ENCODE measurements at places on chromosomes 7 and 10.

DNA sequence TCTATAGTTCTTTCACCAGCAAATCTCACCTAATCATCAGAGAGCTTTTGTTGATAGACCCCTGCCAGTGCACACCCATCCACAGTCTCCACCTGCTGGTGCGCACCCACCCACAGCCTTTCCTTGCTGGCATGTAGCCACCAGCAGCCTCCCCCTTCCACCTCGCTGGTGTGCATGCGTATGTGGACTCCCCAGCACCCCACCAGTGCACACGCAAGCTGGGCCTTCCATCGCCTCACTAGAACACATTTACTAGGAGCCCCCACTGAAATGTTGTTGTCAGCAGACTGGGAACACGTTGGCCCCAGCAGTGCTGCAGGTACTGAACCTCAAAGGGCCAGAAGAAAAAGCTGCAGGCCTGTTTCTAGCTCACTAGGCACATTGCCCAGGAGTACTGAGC lies 104.9 kb upstream of the ZWINT start:
- DNase-seq, result no peak

- DNase-seq, result no peak
These were observed 90.4 kb downstream of the TAF3 start for GRCh38 chr10:7908541-7909210.

DNA sequence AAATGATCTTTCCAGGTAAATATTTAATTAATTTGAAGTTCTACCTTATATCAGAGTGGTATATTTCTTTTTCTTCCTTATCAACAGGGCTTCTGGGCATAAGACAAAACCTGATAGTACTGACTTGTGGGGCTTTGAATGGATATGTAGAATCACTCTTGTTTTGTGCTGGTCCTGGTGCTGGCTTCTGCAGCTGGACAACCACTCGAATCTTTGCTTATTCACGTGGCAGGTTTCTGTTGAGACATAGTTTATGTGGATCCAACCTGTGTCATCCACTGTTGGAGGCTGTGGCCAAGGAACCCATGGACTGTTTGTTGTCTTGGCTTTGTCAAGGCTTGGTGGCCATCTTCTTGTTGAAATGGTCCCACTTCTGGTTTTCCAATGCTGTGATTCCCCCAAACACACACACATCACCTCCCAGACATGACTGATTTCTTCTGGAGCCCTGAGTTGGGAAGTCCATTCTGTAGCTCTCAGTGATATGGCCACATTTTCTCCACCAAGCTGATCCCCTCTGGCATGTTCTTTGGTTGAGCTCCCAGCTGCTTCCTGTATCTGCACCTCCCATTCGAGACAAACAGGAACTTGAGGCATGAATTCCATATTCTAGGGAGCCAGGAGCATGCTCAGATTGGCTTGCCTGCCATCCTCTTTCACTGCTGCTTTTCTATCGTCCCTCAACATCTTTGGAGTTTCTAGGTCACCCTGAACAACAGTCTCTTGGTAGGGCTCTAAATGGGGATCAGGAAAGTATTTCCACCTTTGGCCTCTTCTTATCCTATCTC lies 19.5 kb downstream of the TAS2R41 start:
- no peak for DNase-seq

DNA sequence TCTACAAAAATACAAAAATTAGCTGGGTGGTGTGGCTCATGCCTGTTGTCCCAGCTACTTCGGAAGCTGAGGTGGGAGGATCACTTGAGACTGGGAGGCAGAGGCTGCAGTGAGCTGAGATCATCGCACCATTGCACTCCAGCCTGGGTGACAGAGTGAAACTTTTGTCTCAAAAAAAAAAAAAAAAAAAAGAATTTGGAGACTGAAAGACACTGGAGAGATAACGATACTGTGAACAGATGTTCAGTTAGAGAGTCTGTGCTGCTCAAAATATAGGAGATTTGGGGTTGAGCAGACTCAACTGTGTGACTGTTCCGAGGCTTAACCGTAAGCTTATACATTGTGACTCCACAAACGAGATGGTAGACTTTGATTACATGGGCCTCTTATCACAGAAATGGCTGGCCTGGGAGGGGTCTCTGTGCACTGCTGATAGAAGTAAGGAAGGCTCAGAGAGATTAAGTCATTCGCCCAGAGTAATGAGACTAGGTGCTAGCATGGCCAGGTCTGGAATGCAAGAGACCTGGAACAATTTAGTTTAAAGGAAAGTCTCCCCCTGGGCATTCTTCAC lies 19.4 kb downstream of the WBP1L start:
- DNase-seq, result no peak

- no peak for DNase-seq
These were observed 9.8 kb downstream of the NOD1 start for GRCh38 chr7:30468791-30469190.

DNA sequence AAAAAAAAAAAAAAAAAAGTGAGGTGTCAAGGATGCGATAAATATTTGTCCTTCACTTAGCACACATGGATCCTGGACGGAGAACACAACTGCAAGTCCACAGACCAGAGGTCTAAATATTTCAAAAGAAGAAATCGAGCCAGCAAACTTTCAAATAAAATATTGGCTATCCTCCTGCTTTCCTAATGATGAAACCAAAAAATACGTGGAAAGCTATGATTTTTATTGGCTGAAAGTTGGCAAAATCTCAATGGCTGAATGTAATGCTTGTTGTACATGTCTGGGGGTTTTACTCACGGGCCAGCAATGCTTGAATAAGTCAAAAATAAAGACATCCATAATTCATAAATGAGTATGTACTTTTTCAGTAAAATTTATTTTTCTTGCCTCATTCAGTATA lies 19.0 kb upstream of the MGMT start:
- no peak for DNase-seq

DNA sequence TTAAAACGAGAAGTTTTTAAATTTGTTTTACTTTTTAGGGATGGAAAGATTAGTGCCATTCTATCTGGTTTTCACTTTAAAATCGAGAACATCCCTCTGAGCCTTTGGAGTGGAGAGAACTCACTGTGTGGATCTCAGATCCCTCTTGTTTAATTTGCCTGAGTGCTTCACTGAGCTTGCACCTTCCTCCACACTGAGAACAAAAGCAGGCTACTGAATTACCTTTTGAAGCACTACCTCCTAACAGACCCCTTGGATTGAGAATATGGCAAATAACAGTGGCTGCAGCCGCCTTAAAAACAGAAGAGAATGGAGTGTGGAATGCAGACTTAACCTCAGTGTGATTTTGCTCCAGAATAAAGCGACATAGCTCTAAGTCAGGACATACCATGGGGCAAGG lies 204.7 kb downstream of the CNTNAP2 start:
- DNase-seq, result no peak

GRCh38 chr10:42755028-42755451 lies 27.6 kb upstream of the BMS1 start:
- no peak for DNase-seq

DNA sequence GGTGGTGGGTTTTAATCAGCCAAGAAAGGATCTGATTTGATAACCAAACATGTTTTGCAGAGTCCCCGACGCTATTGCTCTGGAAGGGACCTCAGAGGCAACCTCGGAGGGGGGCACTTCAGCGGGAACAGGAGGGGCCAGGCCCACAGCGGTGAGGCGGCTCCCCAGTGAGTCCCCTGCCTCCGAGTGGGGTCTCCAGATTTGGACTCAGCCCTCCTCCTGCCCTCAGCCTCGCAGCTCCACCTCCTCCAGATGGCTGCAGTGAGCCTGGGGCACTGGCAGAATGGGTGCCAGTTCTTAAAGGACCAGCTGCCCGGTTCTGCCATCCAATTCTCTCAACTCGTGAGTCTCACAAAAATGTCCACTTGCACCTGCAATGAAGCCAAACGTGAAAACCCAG lies 61.0 kb upstream of the NANOS1 start:
- DNase-seq, result no peak

- no peak for DNase-seq
These were observed 301.2 kb downstream of the PLXDC2 start for GRCh38 chr10:20117471-20117870.

GRCh38 chr7:66279912-66280311 lies 74.8 kb downstream of the TPST1 start:
- no peak for DNase-seq

Data from CMK (cell line).